ENCODE measurements at places on chromosomes 6 and 20.

GRCh38 chr6:150354754-150355571 is 13.8 kb upstream of the IYD start:
- no peak for DNase-seq

DNA sequence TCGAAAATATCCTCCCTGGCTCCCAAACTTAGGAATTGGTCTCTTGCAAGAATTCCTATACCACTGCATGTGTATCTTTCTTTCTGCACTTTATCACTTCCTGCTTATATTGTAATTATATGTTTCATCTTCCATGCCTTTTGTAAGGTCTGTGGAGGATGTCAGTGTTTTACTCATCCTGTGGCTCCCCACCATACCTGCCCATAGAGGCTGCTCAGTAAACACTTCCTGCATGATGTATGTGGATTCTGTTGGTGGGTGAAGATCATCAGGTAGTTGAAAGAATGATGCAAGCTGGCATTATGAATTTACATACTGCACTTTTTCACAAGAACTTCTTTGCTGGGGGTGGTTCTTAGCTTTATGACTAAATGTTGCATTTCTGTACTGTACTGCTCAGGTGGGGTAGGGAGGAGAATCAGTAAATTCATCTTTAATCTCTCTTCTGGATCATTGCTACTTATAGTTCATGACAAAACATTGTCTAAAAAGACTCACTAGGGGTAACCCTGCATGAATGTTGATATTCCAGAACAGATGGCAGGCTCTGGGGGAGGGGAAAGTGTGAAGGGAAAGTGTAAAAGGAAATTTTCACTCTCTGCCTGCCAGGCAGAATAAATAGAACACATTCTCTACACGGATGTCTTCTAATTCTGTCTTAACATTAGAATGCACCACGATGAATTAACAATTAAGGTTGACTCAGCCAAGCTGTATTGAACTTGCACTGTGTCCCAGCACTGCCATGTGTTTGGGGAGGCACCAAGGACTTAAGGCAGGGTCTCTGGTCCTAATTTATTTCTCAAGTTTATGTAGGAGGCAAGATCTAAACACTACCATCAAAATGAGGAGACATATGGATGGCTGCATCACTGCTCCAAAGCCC is 36.0 kb upstream of the KLHL31 start:
- DNase-seq: no peak

GRCh38 chr6:91482498-91482897 is 895.6 kb upstream of the MAP3K7 start:
- DNase-seq: no peak

- no peak for DNase-seq
Observed at GRCh38 chr20:10469056-10469455, 34.0 kb downstream of the SLX4IP start.

GRCh38 chr20:21559305-21559704 is 45.4 kb upstream of the NKX2-2 start:
- no peak for DNase-seq

All from NCI-H526 treated with DMSO at 0.1 percent for 48 hours (cell line).